Activated CD4-positive, alpha-beta T cell treated with anti-CD3 and anti-CD28 coated beads, Interleukin-2, amount 10 ng/mL, durations not matched to agents 7 days and 5 days (primary cell): ENCODE measurements at places on chromosomes 5 and 9.

DNA sequence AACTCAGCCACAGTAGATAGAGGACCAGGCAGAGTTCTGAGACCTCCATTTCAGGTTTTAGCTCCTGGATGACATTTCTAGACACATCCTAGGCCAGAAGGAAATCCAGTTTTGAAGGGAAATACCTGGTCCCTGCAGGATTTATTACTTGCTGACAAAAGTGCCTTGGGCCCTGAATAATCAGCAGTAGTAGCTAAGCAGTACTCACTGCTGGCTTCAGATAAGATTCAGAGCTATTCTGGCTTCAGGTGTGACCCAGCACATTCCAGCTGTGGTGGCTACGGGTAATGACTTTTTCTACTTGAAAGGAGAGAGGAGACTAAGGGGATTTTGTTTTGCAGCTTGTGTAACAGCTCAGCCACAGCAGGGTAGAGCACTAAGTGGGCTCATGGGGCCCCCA is 34.0 kb downstream of the NDUFAF2 start:
- DNase-seq, result no peak

DNA sequence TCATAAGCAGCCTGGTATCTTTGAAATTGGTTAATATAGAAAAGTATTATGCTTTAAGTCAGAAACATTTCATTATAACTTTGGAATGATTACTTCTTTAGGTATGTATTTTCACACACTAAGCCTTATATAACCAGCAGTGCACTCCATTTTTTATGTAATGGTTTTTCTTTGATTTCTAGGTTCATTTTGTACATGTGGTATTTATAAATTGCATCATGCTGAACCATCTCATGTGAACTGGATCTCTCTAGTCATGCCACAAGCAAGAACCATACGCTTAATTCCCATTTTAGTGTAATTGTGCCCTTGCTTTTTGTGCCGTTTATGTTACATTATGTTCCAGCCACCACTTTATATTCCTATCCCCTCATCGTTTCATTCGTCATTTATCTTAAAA is 38.6 kb upstream of the SRP19 start:
- no peak for DNase-seq

GRCh38 chr9:85717220-85717619 is 24.5 kb downstream of the AGTPBP1 start:
- no peak for DNase-seq

GRCh38 chr5:114437936-114438335 is 76.1 kb downstream of the KCNN2 start:
- DNase-seq, result no peak

DNA sequence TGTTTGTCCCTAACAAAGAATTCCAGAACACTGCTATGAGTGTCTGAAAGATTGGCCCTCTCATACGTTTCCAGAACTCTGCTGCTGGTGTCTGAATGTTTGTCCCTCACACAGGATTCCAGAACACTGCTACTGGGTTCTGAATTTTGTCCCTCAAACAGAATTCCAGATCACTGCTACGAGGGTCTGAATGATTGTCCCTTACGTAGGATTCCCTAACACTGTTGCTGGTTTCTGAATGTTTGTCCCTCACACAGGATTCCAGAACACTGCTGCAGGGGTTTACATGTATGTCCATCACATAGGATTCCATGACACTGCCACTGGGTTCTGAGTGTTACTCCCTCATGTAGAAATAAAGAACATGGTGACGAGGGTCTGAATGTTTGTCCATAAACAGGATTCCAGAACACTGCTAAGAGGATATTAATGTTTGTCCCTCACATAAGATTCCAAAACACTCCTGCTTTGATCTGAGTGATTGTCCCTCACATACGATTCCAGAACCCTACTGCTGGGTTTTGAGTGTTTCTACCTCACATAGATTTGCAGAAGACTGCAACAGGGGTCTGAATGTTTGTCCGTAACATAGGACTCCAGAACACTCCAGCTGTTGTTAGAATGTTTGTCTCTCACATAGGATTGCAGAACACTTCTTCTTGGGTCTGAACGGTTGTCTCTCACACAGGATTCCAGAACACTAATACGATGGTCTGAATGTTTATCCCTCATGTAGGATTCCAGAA is 214.4 kb downstream of the FOXD4L6 start:
- no peak for DNase-seq

DNA sequence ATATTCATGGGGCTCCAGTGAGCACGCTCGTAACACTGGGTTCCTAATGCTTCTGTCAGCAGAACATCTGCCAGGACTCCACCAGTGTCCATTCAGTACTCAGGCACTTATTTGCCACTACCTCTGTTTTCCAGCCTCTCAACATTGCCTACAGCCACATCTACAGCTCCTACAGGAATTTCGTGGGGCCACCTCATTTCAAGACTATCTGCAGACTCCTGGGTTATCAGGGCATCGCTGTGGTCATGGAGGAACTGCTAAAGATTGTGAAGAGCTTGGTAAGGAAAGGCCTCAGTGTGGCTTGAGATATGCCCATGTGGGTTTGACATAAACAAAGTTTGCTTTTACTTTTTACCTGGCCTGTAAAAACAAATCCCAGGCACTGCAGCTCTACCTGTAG is 92.9 kb downstream of the CYFIP2 start:
- no peak for DNase-seq

DNA sequence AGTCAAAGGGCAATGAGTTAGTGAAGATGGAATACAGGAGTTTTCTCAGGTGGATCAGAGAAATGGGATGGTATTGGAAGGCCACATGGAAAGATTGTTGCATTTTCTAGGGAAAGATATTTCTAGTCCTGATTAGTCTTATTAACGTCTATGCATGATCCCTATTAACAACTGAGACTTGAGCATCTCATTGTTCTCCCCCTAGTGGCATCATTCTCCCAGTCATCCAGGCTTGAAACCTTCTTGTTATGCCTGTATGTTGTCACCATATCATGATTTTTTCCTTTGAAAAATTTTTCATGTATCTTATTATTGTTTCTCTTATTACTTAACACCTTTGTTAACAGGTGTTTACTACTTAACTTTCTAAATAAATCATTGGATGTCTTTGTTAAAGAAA is 34.4 kb downstream of the KIF2A start:
- peak; percentile 26 for DNase-seq

DNA sequence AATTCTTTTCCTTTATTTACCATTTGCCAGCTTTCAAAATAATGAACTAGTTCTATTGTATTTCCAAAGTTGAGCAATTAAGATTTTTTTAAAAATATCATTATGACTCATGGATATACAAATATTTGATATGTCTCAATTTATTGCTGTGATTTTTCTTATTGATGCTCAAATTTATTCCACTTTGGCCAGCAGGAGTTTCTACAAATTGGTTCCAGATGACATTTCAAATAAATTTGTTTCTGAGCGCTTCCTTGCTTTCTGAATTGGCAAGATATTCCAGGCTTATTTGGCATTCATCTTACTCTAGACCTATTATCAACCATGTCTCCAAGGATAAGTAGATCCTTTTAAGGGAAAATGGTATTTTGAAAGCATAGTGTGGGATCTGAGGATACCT is 58.5 kb upstream of the TJP2 start:
- no peak for DNase-seq

GRCh38 chr9:1383899-1384455 is 333.8 kb downstream of the DMRT2 start:
- DNase-seq, result no peak

DNA sequence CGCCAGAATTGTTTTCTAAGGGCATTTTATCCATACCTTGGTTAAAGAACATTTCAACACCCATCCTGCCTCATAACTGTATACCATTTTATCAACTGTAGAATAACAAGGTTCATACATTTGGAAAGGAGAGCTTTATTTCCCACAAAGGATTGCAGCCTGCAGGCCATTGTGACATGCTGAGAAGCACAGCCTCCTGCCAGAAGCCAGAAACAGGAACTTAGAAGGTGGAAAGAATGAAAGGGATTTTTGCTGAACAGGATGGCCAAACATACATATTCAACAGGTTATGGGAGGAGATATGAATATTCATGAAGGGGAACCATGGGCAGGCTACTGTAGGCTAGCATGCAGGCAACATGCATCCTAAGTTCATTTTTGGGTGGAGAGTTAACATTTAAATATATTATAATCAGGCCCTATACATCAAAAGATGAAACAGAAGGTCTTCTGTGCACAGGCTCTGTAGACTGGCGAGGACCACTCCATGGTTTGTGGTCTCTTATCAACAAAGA is 59.9 kb upstream of the DIRAS2 start:
- DNase-seq, result no peak

DNA sequence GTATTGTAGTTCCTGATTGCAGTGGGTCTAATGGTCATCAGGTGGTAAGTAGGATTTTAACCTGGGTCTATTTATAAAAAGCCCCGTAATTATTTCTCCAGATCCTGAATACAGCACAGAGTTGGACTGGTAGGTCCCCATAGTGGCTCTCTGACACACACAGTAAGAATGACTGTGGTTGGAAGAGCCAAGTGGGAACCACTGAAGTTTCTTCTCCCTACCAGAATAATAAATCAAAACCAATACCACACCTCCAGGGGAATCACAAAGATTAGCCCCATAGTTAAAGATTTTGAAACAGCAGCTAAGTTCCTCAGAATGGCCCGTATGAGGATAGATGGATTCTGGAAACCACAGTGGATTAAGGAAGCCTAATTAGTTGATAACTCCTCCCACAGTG is 68.4 kb upstream of the ZFR start:
- DNase-seq, result no peak

- no peak for DNase-seq
Observed at GRCh38 chr5:2149195-2149539, 266.4 kb upstream of the IRX4 start.

- DNase-seq, result no peak
Observed at GRCh38 chr5:91499943-91500531, 116.9 kb upstream of the ARRDC3 start.

GRCh38 chr5:110823571-110823970 is 84.8 kb downstream of the SLC25A46 start:
- DNase-seq, result no peak
